Femur (tissue), 1 donor: ENCODE measurements at places on chromosomes 7 and 10.

- no peak for DNase-seq
Observed at GRCh38 chr7:148882841-148883265, 1.2 kb downstream of the EZH2 start.

DNA sequence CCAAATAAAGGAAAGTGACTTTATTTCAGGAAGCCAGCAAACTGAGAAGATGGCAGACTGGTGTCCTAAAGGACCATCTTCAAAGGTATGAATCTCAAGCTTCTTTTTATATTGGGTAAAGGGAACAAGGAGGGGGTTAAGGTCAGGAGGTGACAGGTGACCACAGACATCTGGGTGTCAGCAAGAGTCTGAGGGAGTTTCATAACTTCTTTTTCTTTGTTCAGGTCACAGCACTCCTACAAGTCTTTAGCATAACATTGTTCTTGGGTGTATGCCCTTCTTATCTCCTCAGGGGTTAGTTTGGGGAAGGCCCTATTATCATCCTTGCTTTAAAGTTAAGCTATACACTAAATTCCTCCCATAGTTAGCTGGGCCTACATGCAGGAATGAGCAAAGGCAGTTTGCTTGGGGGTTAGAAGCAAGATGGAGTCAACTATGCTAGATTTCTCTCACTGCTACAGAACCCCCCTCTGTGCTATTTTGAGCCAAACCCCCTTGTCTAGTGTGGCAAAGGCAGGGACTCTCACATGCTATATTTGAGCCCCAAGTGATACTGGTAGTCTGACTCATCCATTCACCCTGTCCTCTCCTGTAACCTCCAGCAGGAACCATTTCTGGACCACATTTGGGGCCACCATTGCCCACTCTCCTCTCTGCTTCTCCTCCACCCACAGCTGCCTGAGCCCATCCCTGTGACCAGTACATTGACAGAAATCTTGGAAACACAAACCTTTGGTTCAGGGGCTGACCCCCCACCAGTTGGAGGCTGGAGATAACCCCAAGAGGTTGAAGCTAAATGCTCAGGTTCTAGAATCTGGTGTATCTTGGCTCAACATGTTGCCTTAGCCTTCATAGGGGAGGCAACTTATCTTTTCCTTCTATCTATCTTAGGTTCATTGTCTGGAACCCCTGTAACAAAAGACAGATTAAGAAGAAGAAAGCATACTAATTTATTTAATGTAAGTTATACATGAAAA lies 55.5 kb upstream of the LRGUK start:
- DNase-seq = no peak

- DNase-seq = no peak
Observed at GRCh38 chr10:8758029-8758428, 703.5 kb downstream of the GATA3 start.

DNA sequence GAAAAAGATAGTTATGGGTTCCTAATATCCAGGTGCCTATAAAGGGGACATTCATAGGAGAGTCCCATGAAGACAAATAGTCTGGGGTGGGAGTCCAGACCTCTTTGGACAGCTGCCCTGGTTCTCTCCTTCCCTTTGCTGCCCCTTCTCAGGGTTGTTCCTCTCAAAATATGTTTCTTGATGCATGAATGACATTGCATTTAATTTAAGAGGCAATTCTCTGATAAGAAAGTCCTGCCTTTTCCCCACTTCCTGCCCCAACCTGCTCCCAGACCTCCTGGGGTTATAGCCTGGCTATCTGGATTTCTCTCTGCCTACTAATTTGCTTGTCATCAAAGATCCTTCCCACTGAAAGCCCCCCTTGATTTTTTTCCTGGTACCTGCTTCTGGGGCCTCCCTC lies 12.5 kb upstream of the BTRC start:
- no peak for DNase-seq

- no peak for DNase-seq
Observed at GRCh38 chr10:92124616-92125143, 166.2 kb downstream of the CPEB3 start.

DNA sequence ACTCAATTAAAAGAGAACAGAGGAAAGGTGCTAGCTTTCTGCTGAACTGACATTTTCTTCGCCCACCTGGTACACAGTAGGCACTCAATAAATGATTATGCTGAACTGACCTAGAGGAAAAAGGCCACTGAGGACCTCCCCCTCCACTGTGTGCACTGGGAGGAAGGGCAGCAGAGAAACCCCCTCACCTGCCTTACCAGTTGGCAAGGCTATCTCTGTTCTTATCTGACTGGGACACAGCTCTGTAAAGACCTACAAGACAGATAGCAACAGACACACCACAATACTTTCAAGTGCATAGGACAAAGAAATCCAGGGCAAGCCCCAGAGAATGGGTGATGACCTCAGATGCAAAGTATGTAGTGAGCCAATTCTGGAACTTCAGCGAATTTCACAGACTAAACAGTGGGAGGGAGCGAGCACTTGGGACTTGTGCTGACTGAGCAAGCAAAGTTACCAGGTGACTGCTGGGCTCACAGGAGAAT lies 30.4 kb downstream of the PDLIM1 start:
- no peak for DNase-seq
